ENCODE measurements at places on chromosomes 1 and 21. TPM values are rescaled to one million over a fixed set of nuclear protein-coding genes. Genes with fewer than 3 reads are reported as not detected.

SYPL2 gene
- 17.8 TPM for total RNA-seq

DNA sequence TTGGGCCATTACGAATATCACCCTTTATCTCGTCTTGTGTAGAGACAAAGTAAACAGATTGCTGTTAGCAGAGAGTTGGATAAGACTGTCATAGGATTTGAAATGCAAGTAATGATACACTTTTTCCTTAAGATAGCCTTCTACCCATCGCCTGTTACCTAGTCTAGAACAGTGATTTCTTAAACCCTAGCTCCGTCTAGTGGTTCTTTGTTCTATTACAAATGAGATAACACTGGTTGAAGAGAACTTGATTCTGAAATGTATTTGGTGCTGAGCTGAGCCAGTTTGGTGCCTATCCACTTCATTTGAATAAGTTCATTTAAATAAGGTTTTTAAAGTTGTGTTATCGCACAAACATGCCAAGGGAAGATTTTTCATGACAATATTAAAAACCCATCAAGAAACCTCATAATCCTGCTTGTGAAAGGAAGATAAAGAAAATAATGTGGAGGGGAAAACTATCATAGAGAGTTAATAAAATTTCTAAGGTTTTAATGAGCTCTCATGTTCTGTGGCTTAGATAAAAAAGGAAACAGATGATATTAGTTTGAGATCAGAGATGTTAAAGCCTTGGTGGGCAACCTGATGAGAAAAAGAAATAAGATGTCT is 1.5 kb upstream of the KCNH1 start:
- DNase-seq = peak; percentile 68

ADAMTS5 gene
- 0.21 TPM for total RNA-seq

AGMAT gene
- 0.70 TPM for total RNA-seq

DNA sequence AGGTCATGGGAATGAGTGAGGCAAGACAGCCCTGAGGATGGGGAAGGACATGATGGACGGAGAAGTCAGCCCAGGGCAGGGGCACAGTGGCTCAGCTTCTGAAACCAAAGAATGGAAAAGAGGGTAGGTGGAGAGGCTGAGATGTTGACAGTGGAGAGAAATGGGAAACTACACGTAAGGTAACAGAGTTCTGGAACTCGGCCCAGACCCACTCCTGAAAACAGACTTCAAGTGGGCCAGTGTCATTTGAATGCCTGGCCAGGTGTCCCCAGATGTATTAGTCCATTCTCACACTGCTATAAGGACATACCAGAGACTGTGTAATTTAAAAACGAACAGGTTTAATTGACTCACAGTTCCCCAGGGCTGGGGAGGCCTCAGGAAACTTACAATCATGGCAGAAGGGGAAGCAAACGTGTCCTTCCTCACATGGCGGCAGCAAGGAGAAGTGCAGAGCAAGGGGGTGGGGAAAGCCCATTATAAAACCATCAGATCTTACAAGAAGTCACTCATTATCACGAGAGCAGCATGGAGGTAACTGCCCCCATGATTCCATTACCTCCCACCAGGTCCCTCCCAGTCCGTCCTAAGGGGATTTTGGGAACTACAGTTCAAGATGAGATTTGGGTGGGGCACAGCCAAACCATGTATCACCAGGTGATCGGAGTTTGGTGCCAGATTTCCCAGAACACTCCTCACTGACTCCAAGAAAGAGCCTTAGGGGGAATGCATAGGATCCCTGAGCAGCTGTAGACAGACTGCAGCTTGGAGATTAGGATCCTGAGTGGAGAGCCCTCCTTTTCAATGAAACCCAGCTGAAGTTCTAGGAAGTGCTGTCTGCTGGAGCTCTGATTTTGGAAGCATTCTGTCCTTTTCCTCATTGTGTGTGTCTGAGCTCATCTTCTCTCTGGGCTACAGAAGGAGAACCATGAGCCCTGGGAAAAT is 40.3 kb downstream of the FHAD1 start:
- DNase-seq = no peak

DNA sequence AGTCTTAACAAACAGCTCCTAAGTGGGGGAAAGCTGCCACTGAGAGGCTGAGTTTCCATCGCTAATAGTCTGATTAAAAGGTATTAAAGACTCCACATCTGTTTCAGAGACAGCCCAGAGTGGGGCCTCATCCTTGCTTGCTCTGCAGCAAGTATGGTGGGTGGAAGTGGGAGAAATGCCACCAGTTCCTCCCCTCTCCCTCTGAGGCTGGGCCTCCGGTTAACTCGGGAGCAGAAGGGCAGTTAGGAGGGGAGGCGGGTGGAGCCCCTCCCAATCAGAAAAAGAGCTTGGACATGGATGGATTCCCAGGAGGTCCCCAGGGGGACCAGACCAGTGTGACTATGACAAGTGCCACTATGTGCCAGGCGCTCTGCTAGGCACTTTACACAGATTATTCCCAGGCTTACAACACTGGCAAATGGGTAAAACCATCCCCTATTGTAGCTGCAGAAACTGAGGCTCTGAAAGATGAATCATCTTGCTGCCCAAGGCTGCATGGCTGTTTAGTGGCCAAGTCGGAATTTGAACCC is 11.4 kb upstream of the ASCL5 start:
- no peak for DNase-seq

DNA sequence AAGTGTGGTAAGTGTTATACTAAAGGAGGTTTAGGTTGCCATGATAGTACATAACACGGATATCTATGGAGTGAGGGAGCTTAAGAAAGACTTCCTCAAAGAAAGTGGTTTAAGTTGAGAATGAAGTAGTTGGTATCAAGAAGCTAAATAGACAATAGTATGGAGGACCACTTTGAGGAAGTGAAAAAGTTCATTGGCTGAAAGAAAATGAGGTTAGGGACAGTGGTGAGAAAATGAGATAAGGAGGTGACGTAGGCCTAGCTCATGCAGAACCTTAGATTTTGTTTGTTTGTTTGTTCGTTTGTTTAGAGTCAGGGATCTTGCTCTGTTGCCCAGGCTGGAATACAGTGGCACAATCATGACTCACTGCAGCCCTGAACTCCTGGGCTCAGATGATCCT is 72.2 kb upstream of the PPIH start:
- DNase-seq = no peak

Measured in cardiac muscle cell (in vitro differentiated cells and primary cell).